Myocyte (in vitro differentiated cells): ENCODE measurements at places on chromosomes 3 and 15.

DNA sequence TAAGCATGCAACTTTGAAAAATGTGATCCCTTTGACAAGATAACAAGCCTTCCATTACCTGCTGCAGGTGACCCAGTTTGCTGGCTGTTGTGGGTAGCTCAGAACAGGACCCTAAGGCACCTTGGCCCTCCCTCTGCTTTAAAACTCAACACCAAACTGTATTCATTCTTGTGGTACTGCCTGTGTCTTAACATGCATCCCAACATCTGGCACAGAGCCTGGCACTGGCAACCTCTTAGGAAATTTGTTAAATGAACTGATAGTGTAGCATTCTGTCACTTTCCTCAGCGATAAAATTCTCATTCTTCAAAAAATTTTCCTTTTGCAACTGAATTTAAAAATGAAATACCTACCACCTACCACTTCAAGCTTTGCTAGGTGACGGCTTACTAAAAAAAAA lies 287.3 kb upstream of the ADAMTS9 start:
- DNase-seq = no peak

DNA sequence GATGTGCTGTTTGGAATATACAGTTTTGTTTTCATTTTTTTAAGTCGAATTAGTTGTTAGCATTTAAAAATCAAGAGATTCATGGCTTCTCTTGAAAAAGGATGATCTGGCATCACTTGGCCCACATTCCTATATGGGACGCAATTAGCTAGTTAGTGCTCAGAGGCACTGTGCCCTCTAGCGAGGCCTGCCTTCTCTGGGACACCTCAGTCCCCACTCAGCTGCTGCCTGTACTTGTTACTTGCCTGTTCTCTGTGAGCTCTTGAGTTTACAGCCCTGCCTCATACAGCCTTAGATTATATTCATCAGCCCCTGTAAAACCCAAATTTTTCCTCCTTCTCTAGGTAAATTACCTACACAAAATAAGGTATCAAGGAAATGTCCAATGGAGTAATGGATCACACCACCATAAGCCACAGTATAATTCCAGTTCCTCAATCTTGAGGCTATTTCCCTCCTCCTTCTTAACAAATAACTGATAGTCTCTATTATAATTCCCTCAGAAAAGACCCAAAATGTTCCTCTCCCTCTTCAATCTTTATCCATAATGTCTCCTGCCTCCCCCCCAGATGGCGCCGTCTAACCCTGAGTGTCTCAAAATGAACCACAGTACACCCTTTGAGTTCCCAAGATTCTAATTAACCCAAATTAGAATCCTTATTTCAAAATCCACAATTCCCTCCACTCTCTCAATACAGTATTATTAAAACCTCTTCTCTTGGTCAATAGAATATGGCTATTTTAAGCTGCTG lies 2.7 kb downstream of the ZMAT3 start:
- DNase-seq = peak; percentile 67

GRCh38 chr3:4742359-4742758 lies 236.9 kb upstream of the BHLHE40 start:
- DNase-seq = no peak

DNA sequence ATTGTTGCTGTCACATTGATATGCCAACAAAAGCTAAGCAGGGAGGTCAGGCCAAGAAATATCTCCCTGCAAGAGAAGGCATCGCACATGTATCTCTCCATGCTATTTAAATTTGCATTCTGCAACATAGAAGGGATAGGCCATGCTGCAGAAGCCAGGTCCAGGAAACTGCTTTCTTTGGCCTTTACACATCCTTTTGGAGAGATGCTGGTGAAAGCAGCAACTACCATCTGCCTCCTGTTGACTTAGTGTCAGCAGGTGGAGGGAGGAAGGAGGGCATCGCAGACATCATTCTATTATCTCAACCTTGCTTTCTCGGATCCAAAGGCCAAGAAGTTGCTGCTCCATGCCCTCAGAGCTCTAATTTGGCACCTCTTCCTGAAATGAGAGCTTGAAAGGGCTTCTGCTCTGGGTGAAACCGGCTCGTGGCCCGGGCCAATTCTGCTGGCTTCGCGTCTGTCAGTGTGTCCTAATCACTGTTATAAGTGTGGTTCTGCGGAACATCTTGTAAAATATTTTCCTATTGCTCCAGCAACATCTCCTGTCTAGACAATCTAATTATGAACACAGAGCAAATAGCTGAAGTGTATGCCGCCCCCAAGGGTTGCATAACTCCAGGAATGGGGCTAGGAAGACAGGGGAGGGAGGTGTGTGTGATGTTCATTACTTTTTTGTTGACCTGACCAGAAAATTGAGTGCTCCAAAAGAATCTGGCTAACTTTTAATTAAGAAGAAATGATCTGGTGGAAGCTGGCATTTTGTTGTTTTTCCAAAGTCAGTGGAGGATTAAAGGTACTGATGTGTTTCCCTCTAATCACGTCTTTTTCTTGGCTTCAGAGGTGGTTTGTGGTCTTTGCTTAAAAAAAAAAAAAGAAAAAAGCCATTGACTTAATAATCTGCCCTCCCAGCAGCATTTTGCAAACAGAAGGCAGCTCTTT lies 89.1 kb downstream of the TPRG1 start:
- DNase-seq = no peak

- no peak for DNase-seq
Observed at GRCh38 chr3:10873415-10873814, 57.4 kb downstream of the SLC6A11 start.

DNA sequence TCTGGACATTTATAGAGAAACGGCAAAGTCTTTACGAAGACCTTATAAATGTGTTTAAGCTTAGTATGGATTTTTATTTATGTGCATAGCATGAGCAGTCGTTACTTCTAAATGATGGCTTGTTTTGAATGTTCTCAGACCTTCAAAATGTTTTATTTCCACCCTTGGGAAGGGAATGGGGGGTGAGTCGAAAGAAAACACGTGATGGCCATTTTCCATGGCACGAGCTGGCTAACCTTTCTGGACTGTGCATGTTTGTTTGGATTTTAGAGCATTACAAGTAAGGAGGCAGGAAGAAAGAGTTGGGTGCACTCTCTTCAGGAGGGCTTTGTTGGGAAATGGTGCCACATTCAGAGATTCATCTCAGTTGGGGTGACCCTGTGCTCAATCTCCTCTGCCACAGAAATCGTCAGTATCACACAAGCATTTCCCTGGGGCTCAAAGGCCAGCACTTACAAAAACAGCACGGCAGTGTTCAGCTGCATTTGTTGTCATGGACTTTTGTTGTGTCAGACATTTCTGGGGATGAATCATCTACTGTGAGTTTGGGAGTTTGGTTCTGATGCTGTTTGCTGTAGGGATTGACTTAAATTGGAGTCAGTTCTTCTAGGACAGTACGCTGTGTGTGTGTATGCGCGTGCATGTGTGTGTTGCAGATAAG lies 52.3 kb upstream of the ADAMTS9 start:
- DNase-seq = peak; percentile 20

- DNase-seq = no peak
Observed at GRCh38 chr3:123447749-123448517, 957 bp downstream of the ADCY5 start.

DNA sequence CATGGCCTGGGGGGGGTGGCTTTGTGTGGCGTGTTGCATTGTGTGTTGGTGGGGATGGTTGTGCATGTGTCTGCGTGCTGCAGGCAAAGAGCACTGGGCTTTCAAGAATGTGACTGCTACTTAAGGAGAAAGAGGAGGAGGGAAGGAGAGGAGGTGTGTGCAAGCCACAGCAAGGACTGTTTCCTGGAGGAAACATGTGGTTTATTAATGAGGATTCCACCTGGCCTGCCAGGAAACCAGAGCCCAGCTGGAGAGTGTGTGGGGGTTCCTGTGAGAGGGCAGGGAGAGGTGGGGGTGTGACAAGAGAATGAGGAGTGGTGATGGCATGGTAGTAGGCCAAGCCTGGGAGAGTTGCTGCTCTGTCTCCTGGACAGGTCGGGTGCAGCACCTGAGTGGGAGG lies 258.1 kb upstream of the ROPN1 start:
- no peak for DNase-seq

DNA sequence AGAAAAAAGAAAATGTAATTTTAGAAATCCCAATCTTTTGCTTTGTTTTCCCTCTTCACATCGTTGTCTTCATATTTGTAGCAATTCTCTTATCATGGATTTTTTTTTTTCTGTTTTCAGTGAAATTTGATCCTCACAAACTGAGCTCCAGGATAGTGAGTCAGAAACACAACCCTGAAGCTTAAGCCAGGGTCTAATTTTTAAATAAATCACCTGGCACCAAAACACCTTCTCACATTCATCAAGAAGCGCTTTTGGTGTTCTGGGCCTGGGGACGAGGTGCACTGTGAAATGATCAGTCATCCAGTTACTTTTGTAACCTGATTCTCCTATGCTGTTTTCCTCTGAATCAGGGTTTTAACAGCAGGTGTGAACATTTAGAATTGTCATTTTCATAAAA lies 87.7 kb downstream of the REC114 start:
- no peak for DNase-seq

- DNase-seq = no peak
Observed at GRCh38 chr3:60384341-60384740, 866.9 kb downstream of the FHIT start.

GRCh38 chr3:15660055-15660935 lies 58.8 kb downstream of the BTD start:
- DNase-seq = no peak

DNA sequence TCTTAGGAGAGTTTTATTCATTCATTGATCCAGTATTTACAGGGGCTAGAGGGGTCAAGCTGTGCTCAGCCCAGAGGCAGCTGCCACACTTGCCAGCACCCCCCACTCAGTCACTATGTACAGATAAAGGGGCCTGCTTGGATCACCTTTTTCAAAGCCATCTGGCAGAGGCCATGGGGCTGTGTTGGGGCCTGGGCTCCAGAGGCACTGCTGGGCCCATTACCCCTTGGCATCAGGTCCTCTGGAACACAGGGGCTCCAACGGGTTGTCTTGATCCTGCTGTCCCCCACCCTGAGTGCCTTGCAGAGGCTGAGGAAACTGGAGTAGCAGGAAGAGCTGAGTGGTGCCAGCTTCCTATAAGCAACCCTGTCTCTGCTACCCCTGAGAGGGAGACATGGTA lies 43.9 kb downstream of the SEMA3G start:
- DNase-seq = no peak

- DNase-seq = peak; percentile 73
Observed at GRCh38 chr3:12983319-12983718, 89.9 kb downstream of the IQSEC1 start.

GRCh38 chr3:184315871-184316661 lies 1.7 kb downstream of the EIF4G1 start:
- DNase-seq = no peak

DNA sequence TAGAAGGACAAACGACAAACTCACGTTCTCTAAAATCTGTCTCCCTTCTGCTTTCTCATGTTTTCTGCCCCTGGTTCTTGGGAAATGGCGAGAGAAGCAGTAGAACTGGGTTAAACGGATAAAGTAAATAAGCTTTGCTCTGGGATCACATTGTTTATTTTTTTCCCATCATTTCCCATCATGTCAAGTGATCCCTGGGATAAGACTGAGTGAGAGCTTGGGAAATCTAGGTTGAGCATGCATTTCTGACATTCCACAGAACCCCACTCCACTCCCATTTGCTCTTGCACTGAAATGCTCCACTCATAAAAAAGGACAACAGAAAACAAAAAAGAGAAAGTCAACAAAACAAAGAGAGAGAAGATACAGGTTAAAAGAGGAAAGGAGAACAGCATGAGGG lies 69.1 kb downstream of the SEMA6D start:
- DNase-seq = no peak

DNA sequence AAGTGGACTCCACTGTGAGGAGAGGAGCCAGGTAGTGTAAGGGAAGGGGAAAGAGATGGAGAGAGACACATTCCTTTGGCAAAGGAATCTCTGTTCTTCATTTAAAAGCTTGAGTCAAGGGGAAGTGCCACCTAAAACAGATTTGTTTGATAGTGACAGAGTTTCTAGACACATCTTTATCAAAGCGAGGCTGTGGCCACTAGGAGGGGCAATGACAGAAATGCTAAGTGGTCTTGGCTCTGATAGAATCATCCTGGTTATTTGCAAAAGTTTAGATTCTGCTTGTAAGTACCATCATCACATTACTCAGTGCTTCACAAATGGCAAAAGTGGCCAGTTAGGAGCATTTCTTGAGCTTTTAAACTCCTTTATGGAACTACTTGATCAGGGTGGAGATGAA lies 261.4 kb downstream of the CNTN3 start:
- no peak for DNase-seq

- DNase-seq = peak; percentile 88
Observed at GRCh38 chr15:33132722-33133345, 61.7 kb downstream of the FMN1 start.

GRCh38 chr15:74306781-74307217 lies 60.6 kb downstream of the CYP11A1 start:
- no peak for DNase-seq

DNA sequence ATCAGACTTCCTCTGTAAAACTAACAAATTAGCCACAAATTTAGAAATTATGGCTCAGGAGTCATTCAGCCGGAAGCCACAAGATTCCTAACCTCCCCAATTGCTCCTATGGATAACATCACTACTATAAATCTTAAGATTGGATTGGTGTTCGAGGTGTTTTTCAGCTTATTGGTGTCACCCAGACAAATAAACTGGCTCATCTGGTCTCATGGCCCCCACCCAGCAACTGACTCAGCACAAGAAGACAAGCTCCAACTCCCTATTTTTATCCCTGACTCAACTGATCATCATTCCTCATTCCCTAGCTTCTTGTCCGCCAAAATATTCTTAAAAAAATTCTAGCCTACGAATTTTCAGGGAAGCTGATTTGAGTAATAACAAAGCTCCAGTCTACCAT lies 135.1 kb upstream of the STRIT1 start:
- DNase-seq = no peak

GRCh38 chr15:35229085-35229484 lies 144.0 kb upstream of the NANOGP8 start:
- no peak for DNase-seq

GRCh38 chr15:82640672-82641071 lies 6.5 kb downstream of the CPEB1 start:
- DNase-seq = no peak

- DNase-seq = no peak
Observed at GRCh38 chr15:85008474-85009260, 27.0 kb downstream of the PDE8A start.

- peak; percentile 98 for DNase-seq
Observed at GRCh38 chr3:165642761-165643420, 194.3 kb downstream of the BCHE start.

DNA sequence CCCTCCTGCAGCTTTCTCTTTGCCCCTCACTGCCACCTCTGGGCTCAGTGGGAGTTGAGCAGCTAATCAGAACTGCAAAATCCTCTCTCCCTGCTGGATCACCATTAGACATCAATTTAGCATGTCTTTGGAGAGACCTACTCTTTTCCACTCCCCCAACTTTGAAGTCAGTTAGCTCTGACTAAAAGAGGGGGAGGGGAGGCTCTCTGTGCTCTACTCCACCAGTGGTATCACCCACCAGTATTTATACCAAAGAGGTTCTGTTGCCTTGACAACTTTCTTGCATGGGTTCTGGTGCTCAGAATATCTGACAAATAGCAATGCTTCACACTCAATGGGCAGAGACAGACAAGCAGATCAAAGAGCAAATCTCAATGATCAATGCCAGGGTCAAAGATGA lies 146.2 kb upstream of the ROPN1 start:
- DNase-seq = no peak
